ENCODE measurements at places on chromosomes 5 and 9. TPM values are rescaled to one million over a fixed set of nuclear protein-coding genes. Genes with fewer than 3 reads are reported as not detected.

DNA sequence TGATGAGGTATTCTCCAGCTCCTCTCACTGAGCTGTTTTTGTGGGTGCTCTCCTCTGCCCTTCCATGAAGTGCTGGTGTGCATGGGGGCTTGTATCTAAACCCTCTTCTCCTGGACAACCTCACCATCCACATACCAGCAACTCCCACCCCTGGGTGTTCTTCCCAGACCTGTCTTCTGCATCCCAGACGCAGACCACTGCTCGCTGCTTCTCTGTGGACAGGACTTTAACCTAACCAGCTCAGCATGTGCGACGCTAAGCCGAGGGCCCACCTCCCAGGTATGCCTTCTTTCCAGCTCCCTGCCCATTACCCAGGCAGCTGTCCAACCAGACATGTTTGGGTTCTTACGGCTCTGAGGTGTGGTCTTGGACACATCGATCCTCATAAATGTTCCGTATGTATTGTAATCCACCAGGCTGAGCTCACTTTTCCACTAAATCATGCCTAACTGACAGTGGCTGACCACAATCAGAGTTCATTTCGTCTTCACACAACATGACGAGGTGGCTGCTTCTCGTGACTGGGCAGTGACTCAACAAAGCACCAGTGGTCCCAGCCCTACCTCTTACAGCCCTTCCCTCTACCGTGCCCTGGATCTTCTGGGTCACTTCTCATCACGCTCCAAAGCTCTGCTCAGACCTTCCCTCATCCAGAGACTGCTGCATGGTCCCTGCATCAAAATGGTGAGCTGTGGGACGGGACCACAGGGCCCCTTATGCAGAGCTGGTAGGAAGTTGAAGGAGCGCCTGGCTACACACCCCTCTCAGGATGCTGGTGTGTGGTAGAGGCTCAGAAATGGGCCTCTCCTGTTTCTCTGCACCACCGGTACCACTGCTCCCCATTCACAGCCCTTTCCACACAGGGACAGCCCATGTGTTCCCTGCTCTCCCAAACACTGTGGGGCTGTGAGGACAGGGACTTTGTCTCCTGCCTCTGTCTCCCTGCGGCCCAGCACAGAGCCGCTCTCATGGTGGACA is 9.6 kb upstream of the PTGES2 start:
- no peak overlapping the region for H3K4me3 ChIP-seq
- DNase-seq, result peak; percentile 18
- no peaks in the 10 kb centered on the region for H3K4me1 ChIP-seq
- H3K27ac ChIP-seq, result no peak overlapping the region
- no peaks in the 10 kb centered on the region for H3K36me3 ChIP-seq

DNA sequence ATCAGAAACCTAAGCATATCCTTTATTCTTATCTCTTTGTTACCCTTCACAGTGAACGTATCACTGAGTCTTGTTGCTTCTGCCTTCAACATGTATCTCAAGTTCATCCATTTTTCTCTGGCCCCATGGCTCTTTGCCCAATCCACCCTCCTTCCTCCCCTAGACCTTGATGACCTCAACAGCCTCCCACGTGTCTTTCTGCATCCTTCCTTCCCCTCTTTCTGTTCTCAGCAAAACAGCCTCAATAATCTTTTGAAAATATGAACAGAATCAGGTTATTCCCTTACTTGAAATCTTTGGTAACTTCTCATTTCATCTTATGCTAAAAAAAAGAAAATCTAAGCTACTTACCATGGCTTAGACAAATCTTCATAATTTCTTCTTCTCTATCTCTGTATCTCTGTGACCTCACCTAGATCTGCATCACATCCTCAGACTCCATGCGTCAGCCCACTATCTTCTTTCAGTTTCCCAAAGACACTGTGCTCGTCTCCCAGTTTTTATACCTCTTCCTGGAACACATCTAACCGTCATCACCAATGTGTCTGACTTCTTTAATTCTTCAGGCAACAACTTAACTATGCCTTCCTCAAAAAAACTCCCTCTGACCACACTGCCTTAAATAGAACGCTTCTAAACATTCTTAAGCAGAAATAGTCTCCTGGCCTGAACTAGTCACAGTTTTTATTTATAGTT is 208.0 kb downstream of the PARP8 start:
- H3K4me1 ChIP-seq, result no peaks in the 10 kb centered on the region
- H3K27me3 ChIP-seq, result no peaks in the 10 kb centered on the region
- no peak overlapping the region for H3K27ac ChIP-seq
- no peak overlapping the region for H3K4me3 ChIP-seq
- no peaks in the 10 kb centered on the region for H3K36me3 ChIP-seq

DNA sequence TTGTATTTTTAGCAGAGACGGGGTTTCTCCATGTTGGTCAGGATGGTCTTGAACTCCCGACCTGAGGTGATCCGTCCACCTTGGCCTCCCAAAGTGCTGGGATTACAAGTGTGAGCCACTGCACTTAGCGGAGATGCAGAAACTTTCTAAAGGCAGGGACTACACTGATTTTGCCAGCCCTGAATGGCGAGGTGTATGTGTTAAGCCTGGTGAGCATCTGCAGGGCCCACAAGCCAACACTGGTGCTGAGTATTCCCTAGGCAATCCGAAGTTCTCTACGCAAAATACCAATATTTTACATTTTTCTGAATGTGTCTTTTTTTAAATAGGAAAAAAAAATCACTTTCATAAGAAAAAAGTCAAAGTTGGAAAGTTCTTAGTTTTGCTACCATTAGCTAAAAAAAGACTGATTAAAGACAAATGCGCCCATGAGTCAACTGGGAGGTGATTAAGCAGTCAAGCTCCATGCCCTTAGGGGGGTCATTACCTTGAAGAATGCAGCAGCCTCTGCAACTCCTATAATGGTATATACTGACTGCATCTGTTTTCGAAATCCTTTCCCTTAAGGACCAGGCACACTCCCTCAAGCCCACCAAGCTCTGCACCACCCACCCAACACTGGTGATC is 502.8 kb downstream of the BNC2 start:
- no peaks in the 10 kb centered on the region for H3K27me3 ChIP-seq
- H3K4me1 ChIP-seq, result no peaks in the 10 kb centered on the region
- H3K27ac ChIP-seq, result no peak overlapping the region
- H3K36me3 ChIP-seq, result no peaks in the 10 kb centered on the region

GRCh38 chr9:125998837-125999503 is 251.8 kb downstream of the PBX3 start:
- no peaks in the 10 kb centered on the region for H3K36me3 ChIP-seq
- H3K4me3 ChIP-seq, result no peak overlapping the region
- H3K27me3 ChIP-seq, result no peaks in the 10 kb centered on the region
- H3K4me1 ChIP-seq, result no peaks in the 10 kb centered on the region

- H3K4me1 ChIP-seq, result no peaks in the 10 kb centered on the region
- H3K27ac ChIP-seq, result no peak overlapping the region
- no peak for DNase-seq
Measured at GRCh38 chr9:98020476-98021145, 35.9 kb upstream of the NANS start.

CBY3 gene
- not detected for total RNA-seq

MVB12B gene
- 47.8 TPM for total RNA-seq

DNA sequence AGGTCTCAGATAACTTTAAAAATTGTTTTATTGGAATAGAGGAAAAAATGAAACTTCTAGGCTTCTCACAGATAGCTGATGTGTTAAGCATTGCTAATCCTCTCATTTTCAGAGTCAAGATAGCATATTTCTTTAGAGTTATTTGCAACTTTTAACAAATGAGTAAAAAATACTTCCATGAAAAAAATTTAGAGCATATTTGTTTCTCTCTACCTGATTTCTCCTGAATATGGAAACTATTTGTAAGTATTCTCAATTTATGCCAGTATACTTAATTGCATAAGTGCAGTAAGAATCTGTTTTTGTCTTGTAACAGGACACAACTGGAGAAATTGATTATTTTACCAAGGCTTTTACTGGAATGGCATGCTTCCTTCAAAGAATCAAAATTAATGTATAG is 3.6 kb upstream of the TRIM32 start:
- no peak overlapping the region for H3K4me3 ChIP-seq
- no peak overlapping the region for H3K27ac ChIP-seq
- DNase-seq, result no peak
- H3K36me3 ChIP-seq, result no peaks in the 10 kb centered on the region
- peaks cover 20% of the 10 kb centered on the region for H3K4me1 ChIP-seq
- no peaks in the 10 kb centered on the region for H3K27me3 ChIP-seq

CNOT6 gene
- 32.4 TPM for total RNA-seq

GMCL2 gene
- not detected for total RNA-seq

GRCh38 chr9:17760250-17760649 is 181.4 kb downstream of the SH3GL2 start:
- H3K4me1 ChIP-seq, result no peaks in the 10 kb centered on the region
- H3K27me3 ChIP-seq, result no peaks in the 10 kb centered on the region
- H3K36me3 ChIP-seq, result no peaks in the 10 kb centered on the region
- DNase-seq, result no peak
- H3K27ac ChIP-seq, result no peak overlapping the region

PCDHB15 gene
- total RNA-seq, result 2.8 TPM

GRCh38 chr5:178561746-178562264 is 28.4 kb downstream of the COL23A1 start:
- no peak overlapping the region for H3K27ac ChIP-seq
- DNase-seq, result no peak
- no peaks in the 10 kb centered on the region for H3K4me1 ChIP-seq
- H3K36me3 ChIP-seq, result no peaks in the 10 kb centered on the region
- no peak overlapping the region for H3K4me3 ChIP-seq
- H3K27me3 ChIP-seq, result peaks cover 28% of the 10 kb centered on the region

DNA sequence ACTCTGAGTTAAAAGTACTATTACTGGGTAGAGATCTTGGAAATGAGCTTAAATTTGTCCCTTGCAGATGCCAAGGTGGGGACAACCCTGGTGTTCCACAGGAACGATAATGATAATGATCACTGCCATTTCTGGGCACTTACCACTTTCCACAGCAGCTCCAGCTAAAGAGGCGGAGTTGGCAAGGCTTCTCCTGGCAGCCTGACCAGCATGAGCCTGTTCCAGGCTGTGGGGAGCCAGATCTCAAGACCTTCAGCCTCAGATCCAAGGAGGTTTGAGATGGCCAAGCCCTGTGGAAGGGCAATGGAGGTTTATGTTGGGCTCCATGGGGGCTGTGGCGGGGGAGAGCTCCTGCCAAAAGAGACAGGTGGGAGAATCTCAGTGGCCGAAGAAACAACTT is 244.9 kb upstream of the MVB12B start:
- peaks cover 5% of the 10 kb centered on the region for H3K27me3 ChIP-seq
- no peaks in the 10 kb centered on the region for H3K36me3 ChIP-seq
- DNase-seq, result no peak
- H3K4me1 ChIP-seq, result no peaks in the 10 kb centered on the region

- no peak for DNase-seq
- H3K27me3 ChIP-seq, result no peaks in the 10 kb centered on the region
- H3K27ac ChIP-seq, result no peak overlapping the region
- no peak overlapping the region for H3K4me3 ChIP-seq
- H3K36me3 ChIP-seq, result no peaks in the 10 kb centered on the region
- no peaks in the 10 kb centered on the region for H3K4me1 ChIP-seq
Measured at GRCh38 chr5:117494188-117494587, 919.6 kb upstream of the SEMA6A start.

GRCh38 chr5:40754381-40755092 is 1.2 kb downstream of the TTC33 start:
- DNase-seq, result no peak
- peaks cover 6% of the 10 kb centered on the region for H3K36me3 ChIP-seq
- H3K4me1 ChIP-seq, result peaks cover 12% of the 10 kb centered on the region
- H3K4me3 ChIP-seq, result peak overlapping the region; percentile 90
- no peaks in the 10 kb centered on the region for H3K27me3 ChIP-seq

LCP2 gene
- total RNA-seq, result 82.9 TPM

- no peak for DNase-seq
- peaks cover 19% of the 10 kb centered on the region for H3K4me1 ChIP-seq
- no peaks in the 10 kb centered on the region for H3K27me3 ChIP-seq
- peaks cover 6% of the 10 kb centered on the region for H3K36me3 ChIP-seq
- H3K27ac ChIP-seq, result no peak overlapping the region
- no peak overlapping the region for H3K4me3 ChIP-seq
Measured at GRCh38 chr9:19255821-19256220, 25.3 kb downstream of the DENND4C start.

GAS1 gene
- total RNA-seq, result 17.3 TPM

DNA sequence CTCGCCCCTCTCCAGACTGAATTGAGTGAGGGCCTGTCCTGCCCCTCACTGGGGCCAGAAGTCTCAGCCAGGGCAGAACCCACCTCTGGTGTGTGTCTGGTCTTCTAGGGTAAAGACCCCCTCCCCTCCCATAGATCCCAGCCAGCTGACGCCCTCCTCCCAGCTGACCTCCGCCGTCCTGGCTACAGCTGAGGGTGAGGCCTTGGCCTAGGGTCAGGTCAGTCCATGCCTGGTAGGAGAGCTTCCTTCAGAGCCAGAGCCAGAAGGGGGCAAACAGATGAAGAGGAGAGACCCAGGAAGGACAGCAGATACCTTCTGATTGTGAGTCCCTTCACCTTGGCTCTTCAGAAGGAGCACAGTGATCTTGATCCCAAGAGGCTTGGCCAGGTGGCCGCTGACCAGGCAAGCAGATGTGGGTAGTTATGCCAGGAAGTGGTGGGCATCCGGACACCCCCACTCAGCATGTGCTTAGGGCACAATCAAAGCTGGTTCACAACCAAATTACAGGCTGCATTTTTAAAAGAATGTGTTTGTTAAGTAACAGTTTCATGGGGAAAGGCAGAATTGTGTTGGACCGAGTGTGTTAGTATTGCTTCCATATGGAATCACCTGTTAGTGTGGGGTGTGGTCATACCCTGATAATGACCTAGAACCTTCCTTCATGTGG is 29.9 kb downstream of the JADE2 start:
- H3K4me3 ChIP-seq, result no peak overlapping the region
- H3K27me3 ChIP-seq, result no peaks in the 10 kb centered on the region
- peak overlapping the region; percentile 69 for H3K27ac ChIP-seq
- no peak for DNase-seq
- peaks cover 75% of the 10 kb centered on the region for H3K36me3 ChIP-seq

- H3K4me3 ChIP-seq, result no peak overlapping the region
- H3K27me3 ChIP-seq, result no peaks in the 10 kb centered on the region
- H3K4me1 ChIP-seq, result peaks cover 11% of the 10 kb centered on the region
- no peak overlapping the region for H3K27ac ChIP-seq
- H3K36me3 ChIP-seq, result no peaks in the 10 kb centered on the region
Measured at GRCh38 chr5:52705720-52706119, 82.0 kb upstream of the ITGA1 start.

DNA sequence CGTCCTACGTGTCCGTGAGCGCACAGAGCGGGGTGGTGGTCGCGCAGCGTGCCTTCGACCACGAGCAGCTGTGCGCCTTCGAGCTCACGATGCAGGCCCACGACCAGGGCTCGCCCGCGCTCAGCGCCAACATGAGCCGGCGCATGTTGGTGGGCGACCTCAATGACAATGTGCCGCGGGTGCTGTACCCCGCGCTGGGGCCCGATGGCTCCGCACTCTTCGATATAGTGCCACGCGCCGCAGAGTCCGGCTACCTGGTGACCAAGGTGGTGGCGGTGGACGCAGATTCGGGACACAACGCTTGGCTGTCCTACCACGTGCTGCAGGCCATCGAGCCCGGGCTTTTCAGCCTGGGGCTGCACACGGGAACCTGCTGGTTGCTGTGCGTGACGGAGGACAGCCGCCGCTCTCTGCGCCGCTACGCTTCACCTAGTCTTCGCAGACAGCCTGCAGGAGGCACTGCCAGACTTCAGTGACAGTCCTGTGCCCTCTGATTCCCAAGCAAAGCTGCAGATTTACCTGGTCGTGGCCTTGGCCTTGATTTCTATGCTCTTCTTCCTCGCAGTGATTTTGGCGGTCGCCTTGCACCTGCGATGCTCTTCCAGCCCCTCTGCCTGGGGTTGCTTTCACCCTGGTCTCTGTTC is 2.4 kb upstream of the PCDHGA12 start:
- no peak overlapping the region for H3K4me3 ChIP-seq
- no peaks in the 10 kb centered on the region for H3K36me3 ChIP-seq
- peaks cover 11% of the 10 kb centered on the region for H3K27me3 ChIP-seq
- DNase-seq, result no peak
- H3K27ac ChIP-seq, result no peak overlapping the region
- H3K4me1 ChIP-seq, result no peaks in the 10 kb centered on the region

GCNT1 gene
- 14.4 TPM for total RNA-seq

KIAA0825 gene
- 5.5 TPM for total RNA-seq
